ENCODE measurements at places on chromosomes 5 and 9. TPM values are rescaled to one million over a fixed set of nuclear protein-coding genes. Genes with fewer than 3 reads are reported as not detected.

The URM1 gene
- 22.2 TPM for total RNA-seq

The PCDHGB2 gene
- 0.51 TPM for total RNA-seq

DNA sequence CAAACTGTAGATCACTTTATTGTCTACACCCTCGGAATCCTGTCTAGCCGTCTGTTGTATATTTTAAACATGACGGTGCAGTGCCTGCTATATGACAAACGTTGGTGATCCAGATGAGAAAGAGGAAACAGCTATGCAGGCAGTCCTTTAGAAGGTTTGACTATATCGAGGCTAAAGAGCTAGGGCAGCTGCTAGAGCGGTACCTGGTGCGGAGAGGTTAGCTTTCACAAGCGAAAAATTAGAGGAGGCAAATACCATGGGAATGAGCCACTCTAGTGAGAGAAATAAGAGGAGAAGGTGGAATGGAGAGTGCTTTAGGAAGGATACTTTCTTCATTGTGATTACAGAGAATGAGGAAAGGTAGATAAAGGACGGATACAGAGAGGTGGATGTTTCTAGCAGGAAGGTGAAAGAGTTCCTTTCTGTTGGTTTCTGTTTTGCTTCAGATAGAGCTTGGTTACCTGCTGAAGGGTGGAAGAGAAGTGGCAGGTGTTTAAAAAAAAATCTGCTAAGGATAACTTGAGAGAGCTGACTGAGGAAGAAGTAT is 959 bp upstream of the FBXL17 start:
- no peak for DNase-seq
- peak overlapping the region; percentile 87 for H3K4me3 ChIP-seq
- H3K36me3 ChIP-seq: no peaks in the 10 kb centered on the region

GRCh38 chr5:59698207-59699178 is 195.0 kb downstream of the PDE4D start:
- H3K4me3 ChIP-seq: no peak overlapping the region
- H3K4me1 ChIP-seq: no peaks in the 10 kb centered on the region
- no peaks in the 10 kb centered on the region for H3K36me3 ChIP-seq
- H3K27ac ChIP-seq: no peak overlapping the region
- DNase-seq: no peak

- no peaks in the 10 kb centered on the region for H3K36me3 ChIP-seq
- no peak for DNase-seq
- H3K4me1 ChIP-seq: peaks cover 11% of the 10 kb centered on the region
- no peak overlapping the region for H3K27ac ChIP-seq
Observed at GRCh38 chr5:43553381-43553780, 3.5 kb downstream of the PAIP1 start.

DNA sequence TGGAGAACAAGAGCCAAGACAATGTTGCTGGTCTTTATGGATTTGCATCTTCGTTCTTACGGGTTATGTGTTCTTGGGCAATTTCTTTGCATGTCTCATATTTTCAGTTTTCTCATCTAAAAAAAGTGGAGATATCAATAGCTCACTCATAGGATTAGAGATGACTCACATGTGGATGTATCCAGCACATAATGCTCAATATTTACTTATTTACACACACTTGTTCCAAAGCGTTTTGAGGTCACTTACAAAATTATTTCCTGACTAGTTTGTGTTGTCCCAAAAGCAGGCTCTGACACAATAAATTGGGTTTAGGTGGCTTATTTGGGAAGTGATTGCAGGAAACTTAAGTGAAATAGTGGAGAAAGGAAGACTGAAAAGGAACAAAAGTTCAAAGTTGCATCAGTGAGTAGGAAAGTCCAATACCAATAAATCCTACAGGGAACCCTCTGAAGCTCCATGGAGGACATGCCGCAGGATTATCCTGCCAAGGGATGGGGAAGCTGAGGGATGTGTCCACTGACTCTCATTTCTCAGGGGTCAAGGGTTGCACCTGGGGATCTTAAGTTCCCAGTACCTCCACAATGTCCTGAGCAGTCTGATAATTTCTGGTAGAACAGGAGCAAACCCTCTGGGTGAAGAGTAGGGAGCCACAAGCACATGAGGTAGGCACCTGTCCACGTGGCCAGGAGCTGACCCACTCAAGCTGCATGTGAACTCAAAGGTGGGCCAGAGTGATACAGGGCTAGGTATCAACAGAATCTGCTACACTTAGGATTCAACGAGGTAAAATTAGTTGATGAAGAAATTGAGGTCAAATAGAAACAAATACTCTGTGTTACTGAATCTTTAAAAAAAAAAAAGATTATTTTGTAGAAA is 37.4 kb upstream of the SLC44A1 start:
- no peak for DNase-seq
- peaks cover 12% of the 10 kb centered on the region for H3K4me1 ChIP-seq
- no peaks in the 10 kb centered on the region for H3K36me3 ChIP-seq
- no peaks in the 10 kb centered on the region for H3K27me3 ChIP-seq

Data from right lobe of liver (tissue), 6 donors.